ENCODE measurements at places on chromosomes 1 and 21. TPM values are rescaled to one million over a fixed set of nuclear protein-coding genes. Genes with fewer than 3 reads are reported as not detected.
A peak's percentile ranks its signal among the peaks of the same experiment; 100 is the strongest.

DNA sequence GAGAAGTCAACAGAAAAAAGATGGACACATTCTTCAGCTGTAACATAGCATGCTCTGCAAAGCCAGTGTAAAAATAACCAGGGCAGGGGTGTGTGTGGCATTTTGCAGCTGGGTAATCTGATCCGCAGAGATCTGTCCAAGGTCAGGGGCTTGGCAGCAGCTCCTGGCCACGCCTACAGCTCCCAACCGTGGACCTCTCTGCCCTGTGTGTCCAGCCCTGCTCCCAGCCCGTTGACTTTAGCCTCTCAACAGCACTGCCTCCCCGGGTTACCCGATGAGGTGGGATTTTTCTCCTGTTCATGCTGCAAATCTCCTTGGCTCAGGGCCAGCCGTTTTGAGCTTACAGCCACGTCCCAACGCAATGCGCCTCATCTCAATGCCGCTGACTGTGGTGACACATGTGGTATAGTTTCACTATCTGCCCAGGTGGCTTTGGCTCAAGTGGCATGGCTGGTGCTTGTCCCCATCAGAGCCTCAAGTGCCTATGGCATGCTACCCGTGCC lies 68.1 kb downstream of the VWA5B1 start:
- no peak for DNase-seq

Gene SPRR5
- polyA plus RNA-seq, result not detected

DNA sequence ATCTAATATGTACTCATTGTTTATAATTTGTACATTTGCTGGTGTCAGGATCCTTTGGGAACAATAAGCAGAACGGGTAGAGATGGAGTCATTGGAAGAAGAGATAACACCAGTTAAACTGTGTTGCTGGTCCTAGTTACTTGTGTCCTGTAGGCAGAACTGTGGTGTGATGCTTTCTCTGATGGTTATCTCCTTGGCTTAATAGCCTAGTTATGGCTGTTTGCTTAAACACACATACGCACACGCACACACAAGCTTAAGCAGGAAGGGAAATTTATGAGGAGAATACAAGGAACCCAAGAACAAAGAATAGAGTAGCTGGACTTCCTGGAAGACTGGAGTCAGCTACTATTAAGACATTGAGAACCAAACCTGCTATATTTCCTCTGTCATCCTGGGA lies 5.7 kb upstream of the PKN2 start:
- no peak for DNase-seq

- no peak for DNase-seq
These were observed 19.7 kb downstream of the AJAP1 start for GRCh38 chr1:4674117-4674516.

- DNase-seq, result peak; percentile 73
These were observed 44.1 kb upstream of the SLC25A33 start for GRCh38 chr1:9494936-9495758.

- no peak for DNase-seq
These were observed 1.3 kb upstream of the TMEM54 start for GRCh38 chr1:32902535-32902920.

DNA sequence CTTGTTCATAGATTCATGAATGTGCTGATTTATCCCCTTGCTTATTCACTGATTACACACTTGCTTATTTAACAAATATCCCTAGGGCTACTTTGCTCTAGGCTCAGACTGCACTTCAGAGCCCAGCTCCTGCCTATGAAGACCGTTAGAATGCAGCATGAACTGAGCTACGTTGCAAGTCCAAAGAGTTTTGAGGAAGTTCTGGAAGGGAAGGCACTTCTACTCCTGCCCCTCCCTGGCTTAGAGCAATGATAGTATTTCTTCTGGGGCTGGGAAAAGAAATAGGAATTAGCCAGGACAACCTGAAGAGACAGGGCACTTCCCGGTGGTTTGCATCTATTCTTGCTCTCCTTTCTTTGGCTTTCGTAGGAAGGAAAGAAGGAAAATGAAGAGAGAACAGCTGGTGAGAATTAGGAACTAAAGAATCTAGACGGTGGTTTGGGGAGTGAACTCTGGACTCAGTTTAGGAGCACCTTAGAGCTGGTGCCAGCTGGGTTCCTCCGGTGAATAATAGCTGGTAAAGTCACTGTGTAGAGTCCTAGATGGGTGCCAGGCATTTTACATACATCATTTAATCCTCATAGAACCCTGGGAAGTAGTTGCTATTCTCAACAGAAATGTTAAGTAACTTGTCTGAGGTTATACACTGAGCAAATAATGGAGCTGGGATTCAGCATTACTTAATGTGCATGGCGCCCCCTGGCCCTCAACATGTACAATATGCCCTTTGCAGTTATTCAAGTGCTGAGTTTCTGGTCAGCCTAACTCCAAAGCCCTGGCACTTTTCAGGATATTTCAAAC lies 65.9 kb downstream of the NDUFS5 start:
- peak; percentile 69 for DNase-seq

DNA sequence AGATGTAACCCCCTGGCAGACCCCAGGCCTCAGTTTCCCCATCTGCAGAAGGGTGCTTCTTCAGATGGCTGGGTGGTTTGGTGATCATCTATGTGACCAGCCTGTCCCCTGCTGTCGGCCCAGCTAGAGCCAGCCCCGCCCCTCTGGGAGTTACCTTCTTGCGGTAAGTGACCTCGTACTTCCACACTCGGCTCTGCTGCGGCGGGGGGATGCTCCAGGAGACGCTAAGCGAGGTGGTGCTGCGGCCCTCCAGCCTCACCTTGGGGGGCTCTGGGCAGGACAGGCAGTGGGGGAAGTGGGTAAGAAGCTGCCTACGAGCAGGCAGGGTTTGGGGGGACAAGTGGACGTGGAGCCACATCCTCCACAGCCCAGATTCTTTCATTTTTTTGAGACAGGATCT lies 20.4 kb downstream of the EPHA2 start:
- DNase-seq, result no peak

DNA sequence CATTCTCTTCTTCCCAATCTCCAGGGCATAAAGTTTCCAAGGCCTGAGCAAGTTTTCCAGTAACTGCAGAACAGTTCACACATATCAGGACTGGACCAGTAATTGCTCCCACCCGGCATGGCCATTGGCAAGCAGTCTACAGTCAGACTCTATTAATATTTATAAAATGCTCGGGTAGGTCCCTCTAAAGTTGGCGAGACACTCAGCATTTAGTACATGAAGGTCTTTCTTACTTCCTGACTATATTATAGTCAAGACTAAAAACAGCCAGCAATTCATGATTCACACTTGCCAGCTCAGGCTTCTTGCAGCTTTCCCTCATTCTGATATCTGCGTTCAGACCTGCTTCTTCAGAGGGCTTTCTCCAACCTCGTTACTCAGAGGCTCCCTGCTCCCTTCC lies 25.4 kb downstream of the GADD45A start:
- peak; percentile 53 for DNase-seq

- no peak for DNase-seq
These were observed 150.9 kb downstream of the NTMT2 start for GRCh38 chr1:170296642-170297041.

GRCh38 chr1:185564816-185565215 lies 169.4 kb upstream of the HMCN1 start:
- no peak for DNase-seq

Gene PLD5
- polyA plus RNA-seq, result 8.1 TPM

DNA sequence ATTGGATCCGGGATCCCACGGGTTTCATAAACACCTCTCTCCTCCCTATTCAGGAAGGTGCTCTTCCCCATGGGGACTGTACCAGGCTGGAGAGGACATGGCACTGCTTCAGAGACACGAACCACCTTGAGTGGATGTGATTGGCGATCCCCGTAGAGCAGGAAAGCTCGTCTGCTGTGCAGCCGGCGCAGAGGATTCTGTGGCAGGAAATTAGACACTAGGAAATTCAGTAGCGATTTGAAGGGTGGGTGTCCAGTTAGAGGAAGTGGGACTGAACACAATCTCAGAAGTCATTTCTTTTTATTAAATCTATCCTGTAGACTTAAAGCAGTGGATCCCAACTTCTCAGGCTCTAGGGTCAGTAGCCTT lies 767 bp downstream of the PDIK1L start:
- DNase-seq, result no peak

- DNase-seq, result no peak
These were observed 213.2 kb upstream of the JUN start for GRCh38 chr1:58997060-58997411.

DNA sequence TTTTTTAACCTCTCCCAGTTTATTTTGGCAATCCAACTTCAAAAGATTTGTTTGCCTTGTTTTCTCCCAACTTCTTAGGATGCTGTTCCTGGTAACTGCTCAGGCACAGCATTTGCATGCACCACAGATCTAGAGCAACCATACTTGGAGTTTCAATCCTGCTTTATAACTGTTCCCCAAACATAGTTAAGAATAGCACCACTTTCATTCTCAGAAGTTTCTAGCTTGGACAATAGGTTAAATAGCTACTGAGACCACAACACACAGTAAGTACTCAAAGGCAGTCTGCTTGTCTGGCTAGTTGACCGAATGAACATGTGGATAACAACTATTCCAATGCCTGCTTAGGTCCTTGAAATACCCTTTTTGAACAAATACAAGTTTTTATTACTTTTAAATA lies 76.8 kb downstream of the FOXJ3 start:
- no peak for DNase-seq

Data from brain (organoid and tissue), 16 donors.